Stimulated activated CD4-positive, alpha-beta T cell treated with anti-CD3 and anti-CD28 coated beads, Interleukin-4, amount 100 ng/mL, for 48 hours (primary cell): ENCODE measurements at places on chromosomes 6 and 20.

DNA sequence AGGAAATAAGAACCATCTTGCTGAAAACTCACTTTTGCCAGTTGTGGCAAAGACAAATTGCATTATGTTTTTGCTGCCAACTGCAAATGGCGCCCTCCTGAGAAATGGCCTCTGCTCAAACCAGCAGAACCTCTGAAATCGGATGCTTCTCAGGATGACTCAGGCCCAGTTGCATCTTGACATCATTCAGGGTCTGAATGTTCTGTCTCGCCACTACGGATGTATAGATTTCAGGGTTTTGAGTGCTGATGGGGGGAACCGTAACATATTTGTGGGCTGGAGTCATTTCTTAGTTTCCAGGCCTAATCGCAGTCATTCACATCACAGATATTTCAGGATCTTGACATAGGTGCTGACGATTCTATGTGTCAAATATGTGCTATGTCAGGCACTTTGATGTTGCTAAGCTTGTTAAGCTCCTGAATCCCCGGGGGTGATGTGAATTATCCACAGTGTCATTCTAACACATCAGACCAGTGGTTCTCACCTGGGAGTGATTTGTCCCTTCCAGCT lies 207.1 kb downstream of the NFATC2 start:
- DNase-seq: peak; percentile 13

DNA sequence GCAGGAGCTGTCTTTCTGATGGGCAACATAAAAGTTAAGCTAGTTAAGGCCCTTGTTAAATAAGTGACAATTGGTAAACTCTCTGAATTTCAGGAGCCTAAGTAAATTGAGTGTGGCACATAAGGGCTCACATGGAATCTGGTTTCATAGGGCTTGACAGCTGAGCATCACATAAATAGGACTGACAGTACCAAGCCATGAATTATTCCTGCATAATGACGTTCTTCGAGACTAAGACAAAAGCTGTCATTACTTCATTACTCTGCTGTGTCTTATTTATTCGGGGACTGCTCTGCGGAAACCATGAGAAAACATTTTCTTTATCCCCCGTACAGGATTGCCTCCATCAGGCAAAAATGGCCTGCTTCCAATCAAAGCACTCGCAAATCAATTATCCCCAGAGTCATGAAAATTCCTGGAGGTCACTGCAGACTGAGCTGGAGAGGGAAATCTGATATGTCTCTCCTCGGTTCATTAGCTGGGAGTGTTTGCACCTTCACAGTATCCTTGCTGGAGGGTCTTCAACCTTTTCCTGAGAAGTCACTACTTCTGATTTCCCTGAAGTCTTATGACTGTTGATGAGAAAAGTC lies 311.4 kb downstream of the CDH26 start:
- DNase-seq: no peak

GRCh38 chr20:47118206-47118605 lies 223.6 kb downstream of the EYA2 start:
- no peak for DNase-seq

DNA sequence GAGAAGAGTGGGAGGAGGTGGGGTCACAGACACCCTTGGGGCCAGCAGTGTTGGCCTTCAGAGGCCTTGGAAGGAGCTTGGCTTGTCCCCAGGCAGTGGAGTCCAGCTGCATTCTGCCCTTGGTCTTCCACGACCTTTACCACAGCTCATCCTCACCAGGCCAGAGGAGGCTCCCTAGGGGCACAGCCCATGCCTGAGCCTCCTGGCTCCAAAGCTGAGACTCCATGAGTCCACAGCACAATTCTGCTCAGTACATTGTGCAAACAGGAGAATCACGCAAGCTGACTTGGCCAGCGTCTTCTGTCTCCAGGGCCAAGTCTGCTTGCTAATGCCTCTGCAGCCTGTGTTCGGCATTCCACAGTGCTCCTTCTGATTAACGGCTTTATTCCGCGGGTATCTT lies 337.2 kb downstream of the SMOC2 start:
- no peak for DNase-seq

DNA sequence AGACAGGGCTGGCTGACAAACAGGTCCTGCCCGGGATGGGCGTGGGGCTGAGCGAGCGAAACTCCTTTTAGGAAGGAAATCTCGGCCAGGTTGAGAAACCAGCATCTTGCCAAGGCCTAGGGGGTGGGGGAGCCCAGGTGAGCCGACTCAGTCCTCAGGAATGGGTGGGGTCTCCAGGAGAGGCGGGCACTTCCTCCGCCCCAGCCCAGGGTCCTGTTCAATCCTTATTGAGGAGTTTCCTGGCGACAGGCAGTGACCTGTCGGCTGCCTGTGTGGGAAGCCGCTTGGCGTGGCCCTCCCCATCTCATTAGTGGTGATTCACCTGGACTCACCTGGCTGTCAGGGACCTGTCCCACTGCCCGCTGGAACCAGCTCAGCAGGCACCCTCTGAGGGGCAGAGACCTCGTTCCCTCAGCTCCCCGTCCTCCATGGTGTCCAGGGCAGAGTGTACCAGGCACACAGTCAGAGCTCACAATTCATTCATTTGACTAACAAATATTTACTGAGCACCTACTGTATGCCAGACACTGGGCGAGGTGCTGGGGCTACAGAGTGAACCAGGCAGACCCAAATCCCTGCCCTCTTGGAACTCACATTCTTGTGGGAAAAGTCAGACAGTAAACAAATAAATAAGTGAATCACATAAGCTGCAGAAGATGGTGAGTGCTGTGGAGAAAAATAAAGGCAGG lies 51.1 kb downstream of the FGD2 start:
- DNase-seq: no peak

DNA sequence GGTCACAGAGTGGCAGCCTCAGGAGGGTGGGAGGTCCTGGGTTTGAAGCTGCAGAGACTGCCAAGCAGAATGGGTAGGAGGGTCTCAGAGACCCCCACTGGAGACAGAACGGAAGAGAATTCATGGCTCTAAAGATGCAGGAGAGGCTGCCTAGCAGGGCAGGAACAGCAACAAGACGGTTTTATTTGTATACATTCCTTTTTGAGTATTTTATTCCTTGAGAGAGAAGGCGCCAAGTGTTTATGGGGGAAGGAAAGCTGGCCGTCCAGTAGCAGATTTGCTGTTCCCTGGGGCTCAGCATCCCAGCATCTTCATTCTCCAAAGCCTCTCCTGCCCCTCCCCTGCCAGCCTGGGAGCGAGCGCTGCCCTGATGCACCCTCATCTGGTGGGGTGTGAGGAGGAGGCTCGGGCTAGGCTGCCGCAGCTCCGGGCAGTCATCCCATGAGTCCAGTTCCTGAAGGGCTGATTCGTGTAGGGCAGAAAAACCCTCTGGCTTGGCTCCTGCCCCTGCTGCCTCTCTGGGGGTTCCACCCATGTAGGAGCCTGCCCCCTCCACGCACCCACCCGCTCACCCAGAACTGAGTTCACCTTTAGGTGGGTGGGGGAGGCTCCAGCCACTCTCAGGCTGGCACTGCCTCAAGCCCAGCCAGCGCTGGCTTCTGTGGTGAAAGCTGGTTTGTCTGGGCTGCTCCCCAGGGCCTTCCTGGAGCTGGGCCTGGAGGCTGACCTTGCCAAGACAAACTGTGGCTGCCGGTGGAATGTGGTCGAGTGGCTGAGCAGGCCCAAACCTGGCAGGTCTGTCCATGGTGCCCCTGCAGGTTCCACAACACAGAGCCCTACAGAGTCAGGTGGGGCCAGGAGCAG lies 32.4 kb downstream of the CPXM1 start:
- no peak for DNase-seq

- no peak for DNase-seq
These were observed 43.1 kb upstream of the NAA20 start for GRCh38 chr20:19973961-19974629.
